ENCODE measurements at places on chromosomes 3 and 15.

DNA sequence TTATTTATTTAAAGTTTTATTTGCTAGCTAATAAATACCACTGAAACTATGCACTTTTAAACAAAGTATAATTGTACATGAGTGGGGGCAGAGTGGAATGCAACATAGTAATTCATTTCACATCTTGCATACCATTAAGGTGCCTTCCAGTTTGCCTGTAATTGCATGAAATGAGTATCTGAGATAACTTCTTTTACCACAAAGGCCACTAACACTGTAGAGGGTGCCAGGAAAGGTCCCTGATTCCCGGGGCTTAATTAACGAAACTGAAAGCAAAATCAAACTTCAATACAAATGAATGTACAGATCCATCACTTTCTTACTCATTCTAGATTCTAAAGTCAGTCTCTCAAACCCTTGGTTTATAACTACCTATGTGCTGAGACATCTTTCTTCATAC, 2.1 kb downstream of the CD47 start:
- no peak for DNase-seq

GRCh38 chr3:156631323-156631722, 43.1 kb upstream of the TIPARP start:
- DNase-seq, result no peak

DNA sequence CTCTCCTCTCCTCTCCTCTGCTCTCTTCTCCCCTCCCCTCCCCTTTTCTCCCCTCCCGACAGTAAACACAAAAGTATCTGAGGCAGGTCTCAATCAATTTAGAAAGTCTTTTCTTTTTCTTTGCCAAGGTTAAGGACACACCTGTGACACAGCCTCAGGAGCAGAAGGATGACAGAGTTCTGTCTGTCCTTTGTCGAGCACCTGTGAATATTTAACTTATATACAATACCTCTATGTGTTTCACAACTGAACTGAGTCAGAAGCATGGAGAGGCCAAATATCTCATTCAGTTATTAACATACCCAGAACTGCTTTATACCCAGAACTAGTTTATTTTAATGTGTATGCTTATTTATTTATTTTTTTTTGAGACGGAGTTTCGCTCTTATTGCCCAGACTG, 81.1 kb upstream of the ROBO1 start:
- DNase-seq, result no peak

GRCh38 chr3:174581558-174581957, 277.6 kb upstream of the NAALADL2 start:
- no peak for DNase-seq

GRCh38 chr3:189404797-189405484, 226.2 kb upstream of the TP63 start:
- DNase-seq, result no peak

GRCh38 chr15:35329521-35329961, 216.4 kb downstream of the DPH6 start:
- no peak for DNase-seq

DNA sequence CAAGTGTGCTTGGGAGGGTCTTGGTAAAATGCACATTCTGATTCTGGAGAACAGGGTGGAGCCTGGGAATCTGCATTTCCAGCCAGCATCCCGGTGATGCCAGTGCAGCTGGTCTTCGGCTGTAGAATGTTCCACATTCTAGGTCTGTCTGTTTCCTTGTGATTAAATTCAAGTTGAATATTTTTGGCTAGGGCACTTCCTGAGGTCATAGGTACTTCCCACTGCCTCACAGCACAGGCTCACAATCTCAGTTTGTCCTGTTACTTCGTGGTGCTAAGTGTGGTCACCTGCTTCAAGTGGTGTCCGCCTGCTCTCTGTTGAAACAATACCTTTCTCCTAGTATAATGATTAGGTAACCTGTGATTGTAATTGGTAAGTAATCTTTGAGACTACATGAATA, 40.1 kb downstream of the FLNB start:
- no peak for DNase-seq

GRCh38 chr15:94587113-94587512, 355.8 kb downstream of the MCTP2 start:
- no peak for DNase-seq

GRCh38 chr3:14374444-14374883, 27.9 kb upstream of the SLC6A6 start:
- no peak for DNase-seq

DNA sequence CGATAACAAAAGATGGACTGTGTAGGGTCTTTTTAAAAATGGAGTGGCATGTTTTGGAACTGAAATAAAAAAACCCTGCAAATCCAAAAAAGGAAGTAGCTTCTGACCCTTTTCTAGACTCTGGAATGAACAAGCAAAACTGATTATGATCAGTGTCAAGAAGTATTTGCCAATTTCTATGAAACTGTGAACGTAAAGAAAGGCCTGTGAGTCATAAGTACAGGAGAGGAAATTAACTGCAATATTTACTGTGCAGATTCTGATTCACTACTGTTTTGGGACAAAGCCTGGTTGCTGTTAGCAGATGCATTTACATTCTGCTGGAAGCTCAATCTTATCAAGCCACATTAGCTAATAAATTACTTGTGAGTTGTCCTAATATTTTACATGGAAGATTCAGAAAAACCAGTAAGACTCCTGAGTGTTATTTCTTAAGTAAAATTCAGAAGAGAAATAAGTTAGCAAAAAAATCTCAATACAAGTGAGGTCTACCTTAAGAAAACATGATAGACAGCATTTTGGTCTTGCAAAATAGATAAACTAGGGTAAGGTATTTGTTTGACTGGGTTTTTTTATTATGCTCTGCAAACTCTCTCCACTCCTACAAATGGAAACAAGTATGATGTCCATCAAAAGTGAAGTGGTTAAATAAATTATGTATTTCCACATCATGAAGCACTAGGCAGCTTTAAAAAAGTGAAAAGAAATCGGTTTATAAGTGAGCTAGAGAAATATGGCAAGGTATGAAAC, 90.2 kb upstream of the LMOD3 start:
- no peak for DNase-seq

All from activated naive CD8-positive, alpha-beta T cell treated with anti-CD3 and anti-CD28 coated beads, Interleukin-2, amount 50 U/mL, for 16 hours (primary cell).